Common myeloid progenitor, CD34-positive (primary cell): ENCODE measurements at places on chromosomes 3 and 15.

DNA sequence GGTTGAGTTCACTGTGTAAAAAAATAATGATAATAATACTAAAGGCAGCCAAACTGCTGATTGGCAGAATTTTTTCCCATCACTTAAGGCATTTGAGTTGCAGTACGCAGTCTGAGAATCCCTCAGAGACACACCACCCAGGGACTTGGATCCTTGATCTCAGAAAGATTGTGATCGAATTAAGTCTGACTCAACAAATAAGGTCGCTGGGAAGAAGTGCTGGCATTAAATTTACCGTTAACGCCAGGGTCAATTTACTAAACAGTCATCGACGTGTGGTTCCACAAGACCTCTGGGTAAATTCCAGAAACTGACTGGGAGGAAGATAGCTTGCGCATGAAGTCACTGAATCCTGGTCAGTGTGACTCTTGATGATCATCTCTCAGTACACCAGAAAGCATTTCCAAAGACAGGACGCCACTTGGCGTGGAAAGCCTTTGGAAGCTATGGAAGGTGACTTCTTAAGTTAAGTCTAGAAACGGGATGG lies 48.3 kb upstream of the CGNL1 start:
- DNase-seq = no peak

- no peak for DNase-seq
Measured at GRCh38 chr15:67781061-67781460, 44.2 kb upstream of the SKOR1 start.

GRCh38 chr3:8959668-8960067 lies 3.6 kb downstream of the RAD18 start:
- peak; percentile 91 for DNase-seq

DNA sequence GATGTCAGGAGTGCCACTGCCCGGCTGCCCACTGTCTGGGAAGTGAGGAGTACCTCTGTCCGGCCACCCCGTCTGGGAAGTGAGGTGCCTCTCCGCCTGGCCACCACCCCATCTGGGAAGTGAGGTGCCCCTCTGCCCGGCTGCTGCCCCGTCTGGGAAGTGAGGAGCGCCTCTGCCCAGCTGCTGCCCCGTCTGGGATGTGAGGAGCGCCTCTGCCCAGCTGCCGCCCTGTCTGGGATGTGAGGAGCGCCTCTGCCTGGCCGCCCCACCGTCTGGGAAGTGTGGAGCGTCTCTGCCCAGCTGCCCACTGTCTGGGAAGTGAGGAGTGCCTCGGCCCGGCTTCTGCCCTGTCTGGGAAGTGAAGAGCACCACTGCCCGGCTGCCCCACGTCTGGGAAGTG lies 3.3 kb downstream of the COX17 start:
- DNase-seq = no peak

DNA sequence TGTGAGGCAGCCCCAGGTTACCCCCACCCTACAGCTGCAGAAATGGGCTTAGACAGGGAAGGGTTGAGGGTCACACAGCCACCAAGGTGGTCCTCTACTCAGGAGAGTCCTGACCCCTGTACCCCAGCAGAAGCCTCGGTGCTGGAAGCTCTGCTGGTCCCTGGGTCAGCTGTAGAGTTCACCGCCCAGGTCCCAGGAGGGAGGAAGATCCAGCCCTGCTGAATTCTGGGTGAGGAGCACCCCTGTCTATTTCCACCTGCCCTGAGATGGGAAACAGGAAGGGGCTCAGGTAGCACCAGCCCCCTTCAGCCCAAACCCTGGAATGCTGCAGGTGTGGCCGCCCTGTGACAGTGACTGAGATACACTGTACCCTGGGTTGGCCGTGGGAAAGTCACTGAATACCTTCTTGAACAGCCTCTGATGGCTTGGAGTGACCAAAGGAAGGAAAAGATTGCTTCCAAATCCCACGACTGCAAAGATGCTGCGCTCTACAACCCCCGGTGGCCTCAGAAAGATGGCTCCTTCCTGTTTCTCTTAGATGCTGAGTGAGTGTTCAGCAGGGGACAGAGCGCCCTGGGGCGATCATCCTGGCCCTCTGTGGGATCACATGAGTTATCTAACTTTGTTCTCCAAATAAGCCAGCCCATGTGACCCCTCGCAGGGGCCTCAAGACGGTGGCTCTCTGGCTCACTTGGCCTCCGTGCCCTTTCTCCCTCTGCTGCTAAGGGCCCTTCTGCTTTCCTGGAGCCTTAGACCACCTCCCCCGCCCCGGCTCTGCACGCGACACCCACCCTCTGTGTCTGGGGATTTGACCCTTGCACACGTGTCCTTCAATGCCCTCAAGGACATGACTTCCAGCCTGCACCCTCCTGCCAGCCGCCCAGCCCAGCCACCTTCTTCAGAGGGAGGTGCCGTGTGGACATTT lies 141.9 kb downstream of the NSMCE3 start:
- no peak for DNase-seq

DNA sequence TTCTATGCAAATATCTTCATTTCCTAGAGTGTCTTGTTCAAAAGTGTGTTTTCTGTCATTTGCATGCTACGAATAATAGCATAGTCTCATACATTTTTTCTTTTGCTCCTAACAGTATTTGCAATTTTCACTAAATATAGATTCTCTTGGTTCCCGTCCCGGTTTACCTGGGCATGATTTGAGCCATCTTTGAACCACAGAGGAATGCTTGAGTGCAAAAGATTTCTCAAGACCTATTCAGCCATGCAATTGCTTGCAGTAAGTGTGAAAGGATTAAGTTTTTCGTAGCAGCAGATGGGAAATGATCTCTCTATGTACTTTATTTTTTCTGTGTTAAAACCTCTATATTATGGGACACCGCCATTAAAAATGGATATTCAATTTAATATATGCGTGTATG lies 733.0 kb downstream of the ZPLD1 start:
- no peak for DNase-seq

- DNase-seq = no peak
Measured at GRCh38 chr15:36959746-36960145, 140.6 kb downstream of the MEIS2 start.

GRCh38 chr3:12313519-12313918 lies 24.6 kb downstream of the PPARG start:
- DNase-seq = no peak

- no peak for DNase-seq
Measured at GRCh38 chr3:86737517-86737916, 253.4 kb downstream of the VGLL3 start.

GRCh38 chr15:64630396-64631107 lies 144.8 kb downstream of the RBPMS2 start:
- no peak for DNase-seq

- DNase-seq = no peak
Measured at GRCh38 chr15:94127006-94127405, 104.4 kb upstream of the MCTP2 start.

GRCh38 chr15:63504979-63505841 lies 817 bp downstream of the USP3 start:
- peak; percentile 73 for DNase-seq

GRCh38 chr3:3278073-3278472 lies 98.6 kb upstream of the CRBN start:
- DNase-seq = no peak

- DNase-seq = peak; percentile 32
Measured at GRCh38 chr3:10142707-10143560, 1.4 kb downstream of the VHL start.

DNA sequence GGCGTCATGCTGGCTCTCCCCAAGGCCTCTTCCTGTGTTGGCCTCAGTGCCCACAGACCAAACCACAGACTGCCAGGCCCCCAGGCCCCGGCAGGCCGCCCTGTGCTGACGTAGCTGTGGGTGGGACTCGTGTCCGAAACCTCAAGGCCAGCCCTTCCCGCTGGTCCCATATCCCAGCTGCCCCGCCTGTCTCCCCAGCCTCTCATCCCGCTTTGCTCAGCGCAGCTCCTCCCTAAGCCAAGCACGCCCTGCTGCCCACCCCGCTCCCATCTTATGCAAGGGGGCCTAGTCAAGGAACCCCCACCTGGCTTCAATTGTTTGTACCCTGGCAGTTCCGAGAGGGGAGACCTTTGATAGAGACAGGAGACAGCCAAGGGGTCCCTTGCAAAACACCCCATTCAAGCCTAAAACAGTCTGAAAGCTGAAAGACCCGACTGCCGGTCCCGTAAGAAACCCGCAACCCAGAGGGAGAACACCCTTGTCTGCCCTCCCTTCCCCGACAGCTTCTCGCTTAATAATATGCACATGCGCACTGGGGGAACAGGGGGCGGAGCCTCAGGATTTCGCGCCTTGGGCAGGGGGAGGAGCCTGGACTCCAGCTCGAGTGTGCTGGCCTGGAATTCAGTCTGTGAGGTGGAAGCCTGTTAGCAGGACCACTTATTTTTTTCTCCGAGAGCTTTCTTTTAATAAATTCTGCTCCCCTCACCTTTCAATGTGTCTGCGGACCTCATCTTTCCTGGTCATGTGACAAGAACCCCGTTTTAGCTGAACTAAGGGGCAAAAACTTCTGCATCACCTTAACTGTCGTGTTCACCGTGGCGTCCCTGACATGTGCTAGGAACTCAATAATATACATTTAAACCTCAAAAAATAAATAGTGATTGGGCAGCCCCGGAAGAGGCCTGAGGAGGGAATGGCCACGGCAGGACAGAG lies 17.2 kb downstream of the TNFAIP8L3 start:
- peak; percentile 83 for DNase-seq
